ENCODE measurements at places on chromosomes 16 and 17.

DNA sequence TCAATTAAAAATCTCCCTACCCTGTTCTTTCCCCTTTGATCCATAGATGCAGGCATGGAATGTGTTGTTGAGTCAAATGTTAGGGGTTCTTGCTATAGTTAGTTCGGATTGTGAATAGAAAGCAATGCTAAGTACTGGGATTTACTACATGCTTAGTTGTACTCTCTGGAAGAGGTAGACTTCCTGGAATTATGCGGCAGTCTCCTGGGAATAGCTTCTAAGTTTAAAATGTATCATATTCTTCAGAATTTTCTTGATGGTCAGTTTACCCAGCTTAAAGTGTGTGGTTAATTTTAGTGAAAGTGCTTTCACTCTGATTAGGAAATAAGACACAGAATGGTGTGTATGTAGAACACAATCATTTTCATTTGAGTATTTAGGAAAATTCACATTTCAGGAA lies 3.5 kb downstream of the CLTC start:
- DNase-seq = no peak

GRCh38 chr17:2190014-2190413 lies 113.6 kb downstream of the SMG6 start:
- no peak for DNase-seq

- DNase-seq = no peak
These were observed 1245.8 kb downstream of the CDH11 start for GRCh38 chr16:63876103-63876502.

DNA sequence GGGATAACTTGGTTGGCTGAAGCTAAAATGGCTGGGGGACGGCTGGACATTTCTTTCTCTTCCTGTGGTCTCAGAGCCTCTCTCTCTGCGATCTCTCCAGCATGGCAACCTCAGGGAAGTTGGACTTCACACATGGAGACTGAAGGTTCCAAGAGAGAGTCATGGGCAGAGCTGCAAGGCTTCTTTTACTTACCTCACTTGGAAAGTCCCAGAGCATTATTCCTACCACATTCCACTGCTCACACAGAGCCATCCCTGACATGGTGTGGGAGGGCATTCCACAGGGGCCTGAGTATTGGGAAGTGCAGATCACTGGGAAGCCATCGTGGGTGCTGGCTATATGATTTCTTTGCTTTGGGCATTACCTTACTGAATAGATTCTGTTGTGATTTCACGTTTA lies 9.8 kb upstream of the SLC6A2 start:
- no peak for DNase-seq

- DNase-seq = no peak
These were observed 4.2 kb upstream of the MAFG start for GRCh38 chr17:81931557-81932332.

DNA sequence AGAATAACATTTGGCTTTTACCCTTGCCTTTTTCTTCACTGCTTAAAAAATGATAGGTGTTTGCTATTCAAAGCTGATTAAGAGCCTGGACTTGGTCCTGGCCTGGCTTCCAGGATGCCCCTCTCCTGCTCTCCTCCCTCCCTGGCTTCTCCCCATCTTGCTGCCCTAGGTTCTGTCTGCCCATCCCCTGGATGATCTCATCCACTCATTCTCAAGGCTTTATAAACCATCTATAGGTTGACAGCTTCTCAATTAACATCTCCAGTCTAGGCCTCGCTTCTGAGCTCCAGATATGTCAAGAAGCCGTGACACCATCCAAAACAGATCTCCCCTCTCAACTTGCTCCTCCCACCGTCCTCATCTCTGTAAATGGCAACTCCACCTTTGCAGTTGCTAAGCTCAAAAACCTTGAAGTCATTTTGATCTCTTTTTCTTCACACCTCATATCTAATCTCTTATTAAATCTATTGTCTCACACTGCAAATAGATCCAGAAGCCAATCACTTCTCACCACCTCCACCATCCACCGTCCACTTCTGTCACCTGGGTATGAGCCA lies 8.7 kb downstream of the ZNF771 start:
- DNase-seq = no peak

DNA sequence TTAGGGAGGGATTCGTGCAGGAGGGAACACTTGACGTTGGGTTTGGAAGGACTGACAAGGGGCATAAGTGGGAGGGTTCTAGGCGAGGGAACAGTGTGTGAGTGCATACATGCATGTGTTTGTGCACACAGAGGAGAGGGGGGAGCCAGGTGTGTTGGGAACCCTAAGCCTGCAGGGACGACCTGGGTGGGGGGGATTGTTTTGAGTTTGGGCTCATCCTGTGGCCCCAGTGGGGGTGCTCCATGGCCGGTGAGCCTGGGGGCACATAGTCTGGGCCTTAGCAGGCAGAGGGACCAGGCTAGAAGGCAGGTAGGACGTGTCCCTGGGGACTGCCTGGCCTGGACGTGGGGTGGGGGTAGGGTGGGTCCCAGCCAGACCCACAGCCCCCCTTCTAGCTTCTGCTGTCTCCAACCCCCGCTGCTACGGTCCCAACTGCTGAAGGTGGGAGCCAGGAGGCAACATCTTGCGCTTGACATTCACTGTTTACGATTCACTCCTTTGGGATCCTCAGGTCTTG lies 11.9 kb upstream of the RASD1 start:
- DNase-seq = no peak

DNA sequence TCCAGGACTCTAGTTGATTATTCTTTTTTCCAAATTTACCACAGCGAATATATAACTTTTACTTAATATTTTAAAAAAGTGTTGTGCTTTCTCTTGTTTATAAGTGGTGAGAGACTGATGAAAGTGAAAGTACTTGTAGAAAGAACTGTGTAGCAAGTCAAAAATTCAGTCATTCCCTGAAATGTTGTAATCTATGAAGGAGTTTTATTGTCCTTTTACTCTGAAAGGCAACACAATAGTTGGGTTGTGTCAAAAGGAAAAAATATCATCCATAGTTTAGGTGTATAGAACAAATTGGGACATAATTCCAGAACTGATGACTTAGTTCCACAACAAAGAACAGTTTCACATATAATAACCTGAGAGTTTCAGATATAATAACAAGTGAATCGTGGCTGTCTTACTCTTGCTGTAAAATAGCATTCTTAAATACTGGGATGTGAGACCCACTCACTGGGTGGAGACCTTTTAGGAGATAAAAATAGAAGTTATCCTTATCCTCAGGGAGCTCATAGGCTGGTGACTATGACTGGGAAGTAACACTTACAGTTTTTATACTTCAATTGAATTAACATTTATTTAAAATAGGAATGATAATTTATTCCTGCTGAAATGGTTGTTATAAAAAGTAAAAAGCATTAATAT lies 20.6 kb downstream of the CYB5B start:
- DNase-seq = no peak

DNA sequence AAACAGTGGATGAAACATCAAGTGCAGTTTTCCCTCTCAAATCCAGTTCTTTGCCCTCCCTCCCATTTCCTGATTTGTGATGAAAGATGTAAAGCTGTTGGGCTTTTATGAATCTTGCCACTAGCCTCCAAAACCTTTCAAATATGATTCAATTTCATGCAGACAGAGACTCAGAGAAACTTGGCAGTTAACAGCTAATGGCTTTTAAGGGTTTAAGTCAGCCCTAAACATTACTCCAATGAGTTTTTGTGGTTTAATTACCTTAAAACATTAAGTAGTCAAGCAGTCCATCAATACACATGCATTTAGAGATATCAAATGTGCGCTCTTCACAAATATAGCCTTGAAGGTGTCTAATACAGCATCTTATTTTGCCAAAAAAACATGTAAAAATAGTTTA lies 1594.0 kb upstream of the GOT2 start:
- no peak for DNase-seq

DNA sequence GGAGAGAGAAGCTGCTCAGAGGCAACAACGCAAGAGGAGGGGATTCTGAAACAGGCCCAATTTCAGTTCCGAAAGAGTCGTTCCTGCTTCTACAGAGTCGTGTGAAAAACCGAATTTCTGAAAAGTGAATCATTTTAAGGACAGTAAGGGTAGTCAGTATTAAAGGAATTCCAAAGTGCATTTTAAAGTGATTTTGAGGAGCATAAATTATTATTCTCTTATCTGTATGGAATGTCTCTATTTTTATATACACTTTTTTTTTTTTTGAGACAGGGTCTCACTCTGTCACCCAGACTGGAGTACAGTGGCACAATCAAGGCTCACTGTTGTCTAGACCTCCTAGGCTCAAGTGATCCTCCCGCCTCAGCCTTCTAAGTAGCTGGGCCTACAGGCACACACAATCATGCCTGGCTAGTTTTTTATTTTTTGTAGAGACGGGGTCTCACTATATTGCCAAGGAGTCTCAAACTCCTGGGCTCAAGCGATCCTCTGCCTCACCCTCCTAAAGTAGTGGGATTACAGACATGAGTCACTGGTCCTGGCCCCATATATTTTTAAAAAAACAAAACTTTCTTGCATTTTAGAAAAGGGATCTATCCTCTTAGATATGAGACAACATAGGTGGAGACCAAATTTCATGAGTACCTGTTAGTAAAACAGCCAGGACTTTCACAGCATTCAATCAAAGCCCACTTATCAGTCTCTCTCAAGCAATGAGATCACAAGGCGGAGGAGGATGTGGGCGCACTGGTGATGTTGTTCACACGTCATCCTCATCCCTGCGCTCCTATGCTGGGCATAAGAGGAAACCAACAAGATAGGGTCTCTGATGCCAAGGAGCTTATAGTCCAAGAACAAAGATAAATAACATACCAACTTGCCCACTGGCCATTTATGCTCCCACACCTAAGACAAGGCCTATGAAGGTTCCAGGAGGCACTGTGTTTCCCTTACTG lies 53.2 kb downstream of the SMG6 start:
- DNase-seq = no peak

DNA sequence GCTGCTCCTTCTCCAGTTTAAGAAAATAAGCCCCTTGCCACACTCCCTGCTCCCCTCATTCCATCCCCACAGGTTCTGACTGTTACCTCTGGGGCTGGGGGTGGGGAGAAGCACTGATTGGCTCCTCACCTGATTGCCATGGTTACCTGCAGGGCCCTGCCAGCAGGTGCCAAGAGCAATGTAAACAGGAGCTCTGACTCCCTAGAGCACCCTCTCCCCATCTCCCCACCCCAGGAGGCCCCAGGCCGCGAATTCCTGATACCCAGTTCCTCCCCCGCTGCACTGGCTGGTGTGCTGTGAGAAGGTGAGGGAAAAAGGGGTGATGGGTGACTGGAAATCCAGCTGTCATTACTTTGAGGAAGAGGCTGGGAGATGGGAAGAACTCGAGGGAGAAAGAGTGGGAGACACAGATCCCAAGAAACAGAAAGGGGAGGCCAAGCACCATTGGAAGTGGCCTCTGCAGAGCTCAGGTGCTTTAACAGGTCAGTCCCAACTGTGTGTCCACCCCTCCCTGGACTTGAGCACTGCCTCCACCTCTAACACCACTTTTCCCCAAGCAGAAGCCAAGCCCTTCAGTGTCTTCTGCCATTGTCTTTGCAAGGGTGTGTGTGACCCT lies 4.5 kb downstream of the PCGF2 start:
- no peak for DNase-seq
